ENCODE measurements at places on chromosomes 7 and 10.

DNA sequence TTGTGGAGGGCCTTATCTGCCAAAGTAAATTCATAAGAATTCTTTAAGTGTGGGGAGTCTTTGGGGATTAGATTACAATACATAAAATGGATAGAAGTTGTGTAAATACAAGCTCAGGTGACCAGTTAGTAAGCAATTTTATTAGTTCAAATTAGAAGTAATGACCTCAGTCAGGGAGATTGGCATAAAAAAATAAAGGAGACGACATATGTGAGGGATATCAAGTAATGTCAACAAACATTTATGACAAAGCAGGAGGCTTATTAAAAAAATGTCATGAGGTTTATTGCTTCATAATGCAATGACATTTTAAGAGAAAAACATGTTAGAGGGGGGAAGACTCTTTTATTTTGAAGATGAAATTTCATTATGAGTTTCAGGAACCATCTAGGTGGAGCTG is 1137.0 kb upstream of the PHF14 start:
- DNase-seq: no peak

DNA sequence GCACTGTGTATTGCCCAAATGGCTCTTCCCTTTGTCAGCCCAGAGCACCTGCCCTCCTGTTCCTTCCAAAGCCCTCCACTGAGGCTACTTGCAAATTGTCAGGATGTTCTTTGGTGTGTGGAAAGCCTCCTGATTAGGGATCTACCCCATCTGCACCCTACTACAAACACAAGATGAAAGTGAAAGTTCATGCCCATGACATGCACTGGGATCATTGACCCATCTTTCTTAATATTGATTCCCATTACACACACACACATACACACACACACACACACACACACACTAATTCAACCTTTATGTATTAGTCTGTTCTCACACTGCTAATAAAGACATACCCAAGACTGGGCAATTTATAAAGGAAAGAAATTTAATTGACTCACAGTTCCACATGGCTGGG is 213.7 kb upstream of the IGFBP3 start:
- no peak for DNase-seq

GRCh38 chr7:114152314-114152938 is 233.6 kb upstream of the PPP1R3A start:
- DNase-seq: no peak

GRCh38 chr7:108247614-108248013 is 117.5 kb upstream of the LAMB4 start:
- DNase-seq: no peak

- DNase-seq: no peak
Measured at GRCh38 chr7:98655611-98656010, 38.5 kb downstream of the NPTX2 start.

Data from stimulated activated CD4-positive, alpha-beta T cell treated with anti-CD3 and anti-CD28 coated beads, Interleukin-2, amount 100 ng/mL, for 24 hours (primary cell).